Hindlimb muscle (tissue), 1 donor: ENCODE measurements at places on chromosomes 13 and 19. TPM values are rescaled to one million over a fixed set of nuclear protein-coding genes. Genes with fewer than 3 reads are reported as not detected.

DNA sequence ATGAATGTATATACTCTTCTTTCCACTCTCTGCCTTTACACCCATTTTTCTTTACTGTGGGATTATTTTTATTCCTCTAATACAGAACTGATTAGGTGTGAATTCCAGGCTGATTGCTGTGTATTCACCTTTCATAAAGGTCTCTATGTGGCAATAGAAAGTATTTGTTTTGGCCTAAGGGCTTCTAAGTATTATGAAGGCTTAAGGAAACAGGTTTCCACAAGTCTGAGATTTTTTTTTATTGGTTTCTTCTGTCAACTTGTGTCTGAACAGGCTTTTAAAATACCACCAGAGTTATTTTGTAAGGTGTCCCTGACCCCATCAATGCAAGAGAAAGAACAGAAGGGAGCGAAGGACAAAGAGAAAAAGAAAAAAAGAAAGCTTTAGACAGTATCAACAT, 1102.0 kb upstream of the SPRY2 start:
- DNase-seq = no peak

DNA sequence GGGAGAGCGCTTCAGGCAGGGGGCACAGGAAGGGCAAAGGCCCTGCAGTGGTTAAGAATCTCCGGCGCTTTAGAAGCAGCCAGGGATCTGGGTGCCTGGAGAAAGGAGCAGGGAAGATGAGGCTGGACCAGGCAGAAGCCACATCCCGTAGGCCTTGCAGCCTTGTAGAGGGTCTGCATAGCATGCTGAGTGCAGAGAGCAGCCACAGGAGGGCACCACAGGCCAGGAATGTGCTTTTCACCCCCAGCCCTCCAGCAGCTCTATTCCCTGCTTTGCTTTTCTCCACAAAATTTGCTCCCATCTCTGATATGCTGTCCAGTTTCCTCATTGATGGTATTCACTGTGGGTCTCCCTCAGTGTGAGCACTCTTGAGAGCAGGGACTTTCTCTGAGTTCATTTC, 5.7 kb downstream of the WDR62 start:
- DNase-seq = no peak

DNA sequence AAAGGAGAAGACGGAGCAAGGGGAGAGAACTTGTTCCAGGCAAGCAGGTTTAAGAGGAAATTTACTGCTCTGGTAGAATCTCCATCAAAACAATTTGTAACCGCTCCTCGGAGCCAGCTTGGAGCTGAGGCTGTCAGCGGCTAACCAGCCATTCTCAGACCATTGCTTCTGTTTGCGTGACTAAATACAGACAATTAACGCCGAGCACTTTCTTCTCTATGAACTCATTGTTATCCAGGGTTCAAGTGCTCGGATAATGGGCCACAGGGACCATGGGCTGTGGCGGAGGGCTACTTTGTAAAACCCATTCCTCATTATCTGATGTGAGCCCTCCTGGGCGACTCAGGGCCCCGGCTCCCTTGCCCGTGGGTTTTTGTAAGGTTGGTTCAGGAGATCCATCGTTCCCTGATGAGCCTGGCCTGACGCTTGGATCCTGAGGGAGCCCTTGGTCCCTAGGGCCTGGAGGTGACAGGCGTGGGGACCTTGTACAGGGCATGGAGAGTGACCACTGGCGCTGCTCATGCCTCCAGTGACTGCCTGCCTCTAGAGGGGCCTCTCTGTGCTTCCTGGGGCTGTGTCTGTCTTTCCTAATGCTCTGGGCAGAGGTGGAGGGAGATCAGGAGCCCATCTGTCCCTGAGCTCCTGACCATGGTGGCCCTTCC, 61.5 kb upstream of the ZNF536 start:
- no peak for DNase-seq

GRCh38 chr19:55352549-55353145, 1.9 kb downstream of the COX6B2 start:
- DNase-seq = no peak

DNA sequence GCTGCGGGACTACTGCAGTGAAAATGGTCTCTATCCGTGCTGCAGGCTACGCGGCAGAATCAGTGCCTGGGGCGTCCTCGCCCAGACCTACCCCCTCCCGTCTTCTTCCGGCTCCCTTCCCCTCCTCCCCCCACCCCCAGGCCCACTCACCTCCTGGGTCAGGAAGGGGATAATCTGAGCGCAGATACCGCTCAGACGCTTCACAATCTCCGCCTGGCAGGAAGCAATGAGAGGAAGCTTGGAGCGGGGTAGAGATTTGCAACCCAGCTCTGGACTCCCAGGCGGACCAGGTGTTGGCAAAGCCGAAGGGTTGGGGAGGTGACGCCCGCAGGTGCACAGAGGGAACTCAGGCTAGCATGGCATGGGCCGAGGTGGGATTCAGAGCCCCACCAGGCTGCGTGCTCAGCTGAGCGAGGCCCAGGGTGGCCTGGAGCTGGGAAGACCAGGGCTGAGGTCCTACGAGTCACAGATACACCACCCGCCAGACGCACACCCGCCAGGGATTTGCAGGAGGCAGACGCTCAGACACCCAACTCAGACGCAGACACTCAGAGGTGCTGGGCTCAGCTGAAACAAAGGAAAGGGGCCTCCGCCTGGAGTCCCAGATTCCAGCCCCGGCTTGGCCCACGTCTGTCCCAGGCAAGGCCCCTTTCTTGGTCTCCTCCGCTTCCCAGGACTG, 4.1 kb downstream of the TLE2 start:
- DNase-seq = no peak

Gene RXFP2
- not detected for polyA plus RNA-seq

Gene ZNF543
- polyA plus RNA-seq = 7.4 TPM

DNA sequence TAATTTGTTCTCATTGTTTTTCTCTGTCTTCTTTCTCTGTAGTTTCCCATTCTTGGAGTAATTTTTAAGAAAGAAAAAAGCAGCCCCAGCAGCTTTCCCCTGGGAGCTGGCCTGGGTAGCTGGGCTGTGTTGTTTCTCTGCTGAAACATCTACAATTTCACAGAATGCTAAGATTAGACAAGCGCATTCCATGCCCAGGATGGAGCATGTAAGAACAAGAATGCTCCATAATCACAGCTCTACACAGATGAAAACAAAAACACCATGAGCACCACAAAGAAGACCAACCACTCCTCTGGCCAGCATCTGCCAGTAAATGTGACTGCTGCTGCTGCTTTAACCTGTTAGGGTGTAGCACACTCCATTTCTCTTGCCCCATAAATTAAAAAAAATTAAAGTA, 239.2 kb upstream of the SLITRK1 start:
- no peak for DNase-seq

- no peak for DNase-seq
Observed at GRCh38 chr13:51958217-51958547, 53.1 kb downstream of the ATP7B start.

GRCh38 chr13:108425056-108425455, 155.5 kb downstream of the TNFSF13B start:
- DNase-seq = no peak

Gene ETFB
- 50.3 TPM for polyA plus RNA-seq

Gene ANGPTL4
- 3.6 TPM for polyA plus RNA-seq

Gene SULT2A1
- polyA plus RNA-seq = not detected

DNA sequence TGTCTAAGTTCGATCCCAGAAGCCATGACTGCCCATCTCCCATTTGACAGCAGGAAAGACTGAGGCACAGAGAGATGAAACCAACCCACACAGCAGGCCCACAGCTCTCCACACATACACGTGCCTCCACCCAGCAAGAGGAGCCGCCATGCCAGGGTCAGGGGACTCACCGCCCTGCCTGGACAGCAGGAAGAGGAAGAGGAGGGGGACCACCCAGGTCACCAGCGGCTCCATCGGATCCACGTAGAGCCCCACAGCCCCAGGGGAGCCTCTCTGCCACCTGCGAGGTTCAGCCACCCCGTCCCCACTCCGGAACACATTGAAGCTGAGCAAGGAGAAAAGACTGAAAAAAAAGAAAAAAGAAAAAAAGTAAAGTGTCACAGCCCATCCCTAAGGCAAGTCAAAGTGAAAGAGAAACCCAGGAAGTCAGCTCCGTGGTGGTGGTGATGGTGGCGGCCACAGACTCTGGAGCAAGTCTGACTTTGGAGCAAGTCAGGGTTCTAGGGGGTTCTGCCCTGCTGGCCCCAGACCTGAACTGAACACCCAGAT, at the start of gene IL12RB1:
IL12RB1 (minus strand) TSS at position 345 of the 549 bp plus-strand sequence; CDS start at position 234, 111 bp downstream.
- no peak for DNase-seq

Gene MED4
- 51.1 TPM for polyA plus RNA-seq

- no peak for DNase-seq
Observed at GRCh38 chr13:95676105-95676761, 706 bp upstream of the DNAJC3 start.

DNA sequence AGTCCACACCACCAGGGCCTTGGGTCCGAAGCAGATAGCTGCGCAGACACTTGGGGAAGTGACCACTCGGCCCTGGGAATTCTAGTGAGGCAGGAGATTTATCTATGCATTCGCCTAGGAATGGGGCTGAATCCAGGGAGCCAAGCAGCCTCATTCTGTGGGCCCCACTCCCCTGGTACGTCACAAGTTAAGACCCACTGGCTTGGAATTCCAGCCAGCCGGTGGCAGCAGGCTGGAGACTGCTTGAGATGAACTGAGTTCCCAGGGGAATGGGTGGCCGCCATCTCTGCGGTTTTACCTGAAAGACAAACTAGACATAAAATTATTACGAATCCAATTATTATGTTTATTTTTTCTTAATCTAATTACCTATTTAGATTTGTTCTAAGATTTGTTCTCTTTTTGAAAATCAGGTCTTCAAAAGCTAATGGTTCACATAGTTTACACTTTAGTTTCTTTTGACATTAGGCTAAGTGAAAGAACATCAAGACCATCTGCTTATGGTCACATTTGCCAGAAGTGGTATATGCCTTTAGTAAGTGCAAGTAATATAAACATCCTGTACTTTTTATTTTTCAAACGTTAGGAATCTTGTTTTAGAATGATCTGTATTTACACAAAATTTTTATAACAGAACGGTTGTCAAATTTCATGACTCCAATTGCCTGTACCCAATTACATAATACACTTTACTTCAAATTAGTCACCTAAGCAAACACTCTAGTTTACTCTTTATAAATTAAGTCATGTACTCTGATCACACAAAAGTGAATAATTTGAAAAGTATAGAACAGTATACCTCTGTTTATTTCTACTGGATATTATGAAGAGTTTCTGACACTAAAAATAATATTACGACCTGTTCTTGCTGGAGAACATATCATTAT, 74.4 kb downstream of the SLITRK6 start:
- DNase-seq = no peak

DNA sequence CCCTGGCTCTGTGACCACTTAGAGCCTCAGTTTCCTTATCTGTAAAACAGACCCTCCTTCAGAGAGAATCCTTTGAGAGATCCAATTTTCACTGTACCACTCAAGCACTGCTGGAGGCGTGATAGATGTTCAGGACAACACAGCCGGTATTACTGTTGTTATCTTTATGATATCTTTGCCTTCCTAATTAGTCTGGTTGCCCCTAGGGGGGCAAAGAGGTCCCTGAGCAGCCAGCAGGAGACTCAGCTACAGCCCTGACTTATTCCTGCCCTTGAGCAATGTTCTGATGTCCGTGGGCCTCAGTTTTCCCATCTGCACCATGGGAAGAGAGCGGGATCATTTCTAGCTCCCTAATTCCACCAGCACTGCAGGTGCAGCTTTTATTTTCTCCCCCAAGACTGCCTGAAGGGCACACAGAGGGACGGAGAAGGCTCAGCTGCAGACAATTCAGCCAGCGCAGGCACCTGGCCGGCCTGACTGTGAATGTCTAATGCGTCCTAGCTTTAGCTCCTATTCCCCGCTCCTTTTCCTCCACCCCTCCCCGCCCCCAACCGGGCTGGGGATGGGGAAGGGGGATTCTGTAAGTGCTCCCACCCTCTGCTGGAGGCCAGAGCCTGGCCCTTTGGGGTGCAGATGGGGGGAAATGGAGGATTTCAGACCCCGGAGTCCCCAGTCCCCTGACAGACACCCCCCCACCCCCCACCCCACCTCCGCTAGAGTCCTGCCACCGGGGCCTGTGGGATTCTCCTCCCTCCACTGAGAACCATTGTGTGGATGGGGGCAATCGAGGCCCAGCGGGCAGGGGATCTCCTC, 16.2 kb downstream of the TLE5 start:
- DNase-seq = no peak

Gene UGGT2
- polyA plus RNA-seq = 17.9 TPM

DNA sequence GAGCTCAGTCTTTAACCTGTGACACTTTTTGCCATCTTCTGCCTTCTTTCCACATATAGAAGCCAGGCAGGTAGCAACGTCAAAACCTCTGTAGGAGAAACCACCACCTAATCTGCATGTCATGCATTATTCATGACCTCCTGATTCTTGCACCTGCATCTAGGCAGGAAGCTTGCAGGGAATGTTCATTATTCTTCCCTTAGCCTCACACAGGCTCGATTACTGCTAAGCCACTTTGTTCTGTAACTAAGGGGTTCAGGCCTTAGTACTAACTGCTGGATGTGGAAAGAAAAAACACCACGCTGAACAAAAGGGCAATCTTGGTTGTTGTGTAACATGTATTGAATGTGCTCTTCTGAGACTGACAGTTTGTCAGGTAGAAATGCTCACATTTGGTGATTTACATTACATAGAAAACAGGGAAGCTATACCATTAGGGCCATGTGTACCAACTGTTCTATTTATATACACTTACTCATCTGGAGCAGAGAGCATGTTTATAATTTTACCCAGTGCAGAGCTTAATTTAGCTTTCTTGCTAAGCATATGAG, 366.9 kb downstream of the KLF12 start:
- DNase-seq = no peak

DNA sequence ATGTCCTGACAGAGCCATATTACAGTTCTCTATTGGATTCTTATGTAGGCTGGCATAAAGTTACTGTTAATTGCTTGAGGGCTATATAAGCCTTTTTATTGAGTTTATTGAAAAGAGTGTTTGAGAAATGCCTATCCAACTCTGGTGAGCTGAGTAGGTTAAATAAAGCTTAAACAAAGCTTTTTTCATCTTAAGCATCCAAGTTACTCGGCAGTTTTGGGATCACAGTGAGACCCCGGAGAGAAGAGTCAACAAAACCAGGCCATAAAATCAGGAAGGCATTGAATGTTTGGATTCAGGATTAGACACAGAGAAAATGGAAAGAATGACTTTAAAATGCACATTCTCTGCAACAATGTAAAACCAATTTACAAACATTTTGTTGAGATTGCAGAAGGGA, 588.5 kb downstream of the DACH1 start:
- DNase-seq = no peak

GRCh38 chr19:10620786-10621185, 4.6 kb upstream of the SLC44A2 start:
- DNase-seq = no peak

Gene TRPM4
- polyA plus RNA-seq = 49.4 TPM

DNA sequence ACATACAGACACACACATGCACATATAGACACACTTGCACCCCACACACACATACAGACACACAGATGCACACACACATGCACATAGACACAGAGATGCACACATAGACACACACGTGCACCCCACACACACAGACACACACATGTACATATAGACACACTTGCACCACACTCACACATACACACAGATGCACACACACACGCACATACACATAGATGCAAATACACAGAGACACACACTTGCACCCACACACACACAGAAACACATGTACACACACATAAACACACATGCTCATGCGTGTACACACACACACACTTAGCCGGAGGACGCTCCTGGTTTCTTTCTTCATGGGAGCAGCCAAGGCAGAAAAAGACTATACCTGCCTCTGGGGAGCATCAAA, 10.0 kb downstream of the COL4A2 start:
- no peak for DNase-seq

GRCh38 chr13:25980255-25980654, 71.6 kb downstream of the SHISA2 start:
- no peak for DNase-seq
